ENCODE measurements at places on chromosomes 13 and 19.

GRCh38 chr19:55596304-55596703, 3.0 kb downstream of the FIZ1 start:
- no peak for DNase-seq

DNA sequence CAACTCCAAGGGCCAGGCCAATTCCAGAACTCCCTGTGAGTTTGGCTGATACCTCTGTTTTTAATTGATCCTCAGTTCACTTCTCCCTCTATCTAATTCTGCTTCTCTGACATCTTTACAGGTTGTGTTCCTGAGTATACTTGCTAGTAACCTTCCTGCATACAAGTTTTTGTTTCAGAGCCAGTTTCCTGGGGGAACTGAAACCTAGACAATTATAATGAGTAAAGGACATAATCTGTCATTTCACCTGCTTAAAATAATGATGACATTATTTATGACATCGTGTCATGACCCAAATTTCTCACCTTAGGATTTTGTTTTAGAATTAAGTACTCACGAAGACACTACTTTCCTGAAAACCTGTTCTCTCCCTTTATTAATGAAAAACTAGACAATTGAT, 12.5 kb upstream of the MYCBP2 start:
- no peak for DNase-seq

DNA sequence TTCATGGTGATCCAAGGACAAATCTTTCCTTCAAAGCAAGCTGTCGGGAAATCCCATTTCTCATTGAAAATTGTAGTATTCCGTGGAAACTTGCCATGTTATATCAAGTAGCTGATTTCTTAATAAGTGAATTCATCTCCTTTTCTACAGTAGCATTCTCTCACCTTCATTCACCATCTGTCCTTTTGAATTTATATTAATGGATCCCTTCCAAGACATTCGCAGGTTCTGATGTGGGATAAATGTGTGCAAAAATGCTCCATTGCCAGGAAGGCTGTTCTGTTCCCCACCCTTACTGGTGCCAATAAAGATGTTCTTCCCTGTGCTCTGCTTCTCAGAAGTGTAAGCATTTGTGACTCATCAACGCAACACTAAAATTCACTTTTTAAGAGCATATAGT, 36.2 kb downstream of the AMER2 start:
- no peak for DNase-seq

DNA sequence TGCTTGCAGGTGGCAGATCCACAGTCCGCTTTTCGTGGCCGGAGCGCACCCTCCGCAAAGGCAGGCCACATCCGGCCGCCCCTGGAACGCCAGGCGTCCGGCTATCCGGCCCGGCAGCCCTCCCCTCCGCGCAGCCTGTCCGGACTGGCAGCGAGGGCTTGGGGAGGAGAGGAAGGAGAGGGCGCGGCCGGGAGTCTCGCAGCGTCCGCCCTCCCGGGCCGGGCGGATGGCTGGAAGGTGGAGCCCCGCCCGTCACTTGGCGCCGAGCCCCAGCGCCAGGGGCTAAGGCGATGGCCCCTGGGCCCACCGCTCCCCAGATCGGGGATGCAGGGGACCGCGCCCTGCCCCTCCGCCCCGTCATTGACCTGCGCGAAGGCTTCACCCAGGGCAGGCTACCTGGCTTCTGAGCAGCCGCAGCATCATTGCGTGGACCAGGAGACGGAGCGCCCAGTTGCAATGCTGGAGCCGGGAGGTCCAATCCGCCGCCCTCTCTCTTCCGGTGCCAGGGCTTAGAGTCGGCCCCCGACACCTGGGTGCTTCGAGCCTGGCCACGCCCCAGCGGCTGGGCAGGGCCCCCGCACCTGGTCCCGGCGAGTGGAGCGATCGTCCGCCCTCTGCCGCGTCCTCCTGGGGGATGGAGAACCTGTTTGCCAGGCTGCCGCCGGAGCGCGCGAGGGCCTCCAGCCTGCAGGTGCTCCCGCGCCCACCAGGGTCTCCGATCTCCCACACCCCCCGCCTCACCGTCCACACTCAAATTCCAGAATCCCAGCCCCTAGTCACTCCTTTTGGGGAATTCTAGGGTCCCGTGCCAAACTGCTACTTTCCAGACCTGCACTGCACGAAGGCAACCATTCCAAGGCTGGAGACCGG, at the start of gene FUT1:
FUT1 (minus strand) TSS at position 146 of the 870 bp plus-strand sequence. CDS start 1,360 bp downstream, outside the sequence.
- DNase-seq = peak; percentile 66

DNA sequence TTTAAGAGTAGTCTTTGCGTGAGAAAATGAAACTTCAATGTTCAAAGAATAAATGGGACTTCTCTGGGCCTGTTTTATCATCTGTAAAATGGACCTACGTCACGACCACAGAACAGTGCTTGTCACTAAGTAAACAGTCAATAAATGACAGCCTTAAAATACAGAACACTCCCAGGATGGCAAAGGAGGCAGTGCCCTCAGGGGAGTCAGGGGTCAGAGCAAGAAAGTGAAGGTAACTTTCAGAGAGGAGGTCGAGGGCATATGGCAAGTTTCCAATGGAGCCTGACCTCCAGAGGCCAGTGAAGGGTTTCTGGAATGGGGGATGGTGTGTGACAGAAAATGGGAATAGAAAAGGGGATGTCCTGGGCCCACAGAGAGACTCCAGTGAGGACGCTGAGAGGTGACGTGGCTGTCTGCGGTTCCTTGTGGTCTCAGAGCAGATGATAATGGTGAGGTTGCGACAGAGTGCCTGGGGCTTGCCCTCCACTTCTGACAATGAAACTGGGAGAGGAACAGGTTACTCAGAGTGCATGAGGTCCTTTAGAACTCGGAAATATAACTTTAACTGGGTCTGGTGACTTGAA, 91.8 kb downstream of the UBL3 start:
- DNase-seq = no peak

DNA sequence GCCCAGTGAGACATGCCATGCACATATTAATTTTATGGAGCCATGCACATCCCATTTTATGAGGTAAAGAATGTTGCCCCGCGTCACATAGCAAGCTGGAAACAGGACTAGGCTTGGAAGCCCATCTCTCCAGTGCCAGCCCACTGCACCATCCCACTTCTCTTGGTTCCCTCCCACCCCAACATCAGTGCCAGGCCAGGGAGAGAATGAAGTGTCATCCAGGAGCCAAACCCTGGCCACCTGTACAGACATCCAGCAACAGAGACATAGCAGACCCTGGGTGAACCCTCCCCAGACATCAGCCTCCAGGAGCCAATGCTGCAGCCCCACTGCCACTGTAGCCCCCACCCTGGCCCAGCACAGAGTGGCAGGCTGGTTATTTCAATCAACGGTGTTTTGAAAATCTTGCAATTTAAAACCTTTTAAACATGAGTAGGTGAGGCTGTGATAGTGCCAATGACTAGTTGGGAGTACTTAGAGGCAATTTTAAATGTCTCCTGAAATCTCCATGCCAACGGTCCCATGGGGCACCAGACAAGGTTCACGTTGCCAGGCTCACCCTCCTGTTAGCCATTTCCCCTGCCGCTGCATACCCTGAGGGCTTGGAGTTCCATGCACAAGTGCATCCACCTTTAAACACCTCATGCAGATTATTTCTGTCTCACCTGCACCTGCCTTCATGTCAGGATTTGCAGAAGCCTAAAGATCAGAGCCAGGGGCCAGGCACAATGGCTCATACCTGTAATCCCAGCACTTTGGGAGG, 34.7 kb downstream of the VSTM2B start:
- DNase-seq = no peak
